Activated CD4-positive, alpha-beta T cell treated with anti-CD3 and anti-CD28 coated beads, Interleukin-2, amount 50 U/mL, for 16 hours (primary cell): ENCODE measurements at places on chromosomes 2 and 18.

DNA sequence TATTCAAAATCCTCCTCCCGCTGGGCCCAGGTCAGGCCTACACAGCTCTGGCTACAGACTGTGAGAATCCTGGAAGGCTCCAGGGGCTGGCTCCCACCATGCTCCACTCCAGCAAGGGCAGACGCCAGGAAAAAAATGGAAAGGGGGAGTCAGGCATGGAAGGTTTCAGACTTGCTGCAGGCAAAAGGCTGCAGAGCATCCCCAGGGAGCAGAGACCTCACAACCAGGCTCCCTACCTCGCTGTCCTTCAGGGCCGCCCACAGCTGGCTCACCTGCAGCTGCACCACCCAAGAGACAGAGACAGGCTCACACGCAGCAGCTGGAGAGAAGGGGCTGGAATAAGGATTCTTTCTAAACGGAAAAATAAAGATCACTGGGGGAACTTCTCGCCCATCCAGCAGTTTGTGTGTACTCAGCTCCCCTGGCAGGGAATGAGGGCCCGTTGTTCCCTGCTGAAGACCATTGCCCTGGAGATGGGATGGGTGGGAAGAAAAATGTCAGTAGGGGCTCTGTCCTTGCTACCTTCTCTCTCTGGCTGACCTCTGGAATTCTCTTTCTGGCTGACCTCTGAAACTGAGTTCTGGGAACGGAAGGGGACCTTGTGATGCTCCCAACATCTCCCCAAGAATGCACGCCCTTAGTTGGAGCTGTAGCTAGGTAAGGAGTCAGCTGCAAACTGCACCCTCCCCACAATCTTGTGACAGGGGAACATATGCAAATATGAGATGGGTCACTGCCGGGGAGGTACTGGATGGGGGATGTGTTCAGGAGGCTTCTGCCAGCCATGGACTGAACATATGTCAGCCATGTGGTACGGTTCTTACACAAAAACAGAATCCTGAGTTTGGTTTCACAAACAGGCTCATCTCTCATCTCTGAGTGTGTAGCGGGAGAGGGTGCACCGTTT lies 34.5 kb downstream of the BCL2 start:
- no peak for DNase-seq

- DNase-seq: no peak
Measured at GRCh38 chr2:175167076-175167791, 769 bp downstream of the ATF2 start.

DNA sequence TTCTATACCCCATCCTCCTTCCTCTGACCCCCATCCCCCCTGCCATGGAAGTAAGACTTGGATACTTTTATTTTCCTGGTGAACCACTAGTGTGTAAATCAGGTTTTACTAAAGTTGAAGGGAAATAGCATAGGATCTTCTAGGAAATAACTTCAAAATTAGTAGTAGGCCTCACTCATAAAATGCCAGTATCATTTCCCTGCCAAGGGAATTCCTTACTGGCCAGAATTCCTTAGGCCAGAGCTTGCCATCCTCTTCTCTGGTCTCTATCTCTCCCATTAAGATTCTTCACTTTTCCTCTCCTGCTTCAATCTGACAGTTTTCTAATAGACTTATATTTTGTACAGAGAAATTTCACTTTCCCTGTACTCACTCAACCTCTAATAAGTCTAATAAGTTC lies 322.8 kb upstream of the TANK start:
- DNase-seq: no peak

- no peak for DNase-seq
Measured at GRCh38 chr18:60404486-60405085, 32.0 kb upstream of the MC4R start.

DNA sequence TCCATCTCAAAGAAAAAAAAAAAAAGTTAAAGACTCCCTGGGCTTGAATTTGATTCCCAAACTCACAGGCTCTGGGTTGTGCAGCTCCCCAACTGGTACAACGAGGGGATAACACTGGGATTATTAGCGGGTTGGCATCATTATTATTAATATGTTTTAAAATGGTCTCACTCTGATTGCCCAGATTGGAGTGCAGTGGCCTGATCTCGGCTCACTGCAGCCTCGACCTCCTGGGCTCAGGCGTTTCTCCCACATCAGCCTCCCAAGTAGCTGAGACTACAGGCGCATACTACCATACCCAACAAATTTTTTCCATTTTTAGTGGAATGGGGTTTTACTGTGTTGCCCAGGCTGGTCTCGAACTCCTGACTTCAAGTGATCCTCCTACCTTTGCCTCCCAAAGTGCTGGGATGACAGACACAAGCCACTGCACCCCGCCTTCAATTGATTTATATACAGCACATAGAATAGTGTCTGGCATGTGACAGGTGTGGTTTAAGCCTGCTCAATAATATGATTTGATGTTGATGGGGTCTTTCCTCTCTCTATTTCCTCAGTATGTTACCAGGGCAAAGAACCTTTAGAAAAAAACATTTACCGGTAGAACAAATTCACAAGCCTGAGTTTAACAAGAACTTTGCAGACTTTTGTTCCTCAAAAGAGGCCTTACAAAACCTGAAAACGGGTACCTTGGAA lies 12.2 kb downstream of the MYCN start:
- no peak for DNase-seq
